ENCODE measurements at places on chromosomes 7 and 10.

DNA sequence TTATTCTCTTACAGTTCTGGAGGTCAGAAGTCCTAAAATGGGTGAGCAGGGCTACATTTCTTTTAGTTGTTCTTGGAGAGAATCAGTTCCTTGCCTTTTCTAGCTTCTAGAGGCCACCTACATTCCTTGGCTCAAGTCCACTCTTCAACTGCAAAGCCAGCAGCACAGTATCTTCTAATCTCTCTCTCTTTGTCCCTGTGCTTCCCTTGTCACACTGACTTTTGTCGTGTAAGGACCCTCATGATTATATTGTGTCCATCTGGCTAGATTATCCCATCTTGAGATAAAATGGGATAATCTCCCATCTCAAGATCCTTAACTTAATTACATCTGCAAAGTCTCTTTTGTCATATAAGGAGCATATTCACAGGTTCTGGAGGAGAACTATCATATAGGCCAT is 359.0 kb downstream of the ADRA2A start:
- DNase-seq, result no peak

DNA sequence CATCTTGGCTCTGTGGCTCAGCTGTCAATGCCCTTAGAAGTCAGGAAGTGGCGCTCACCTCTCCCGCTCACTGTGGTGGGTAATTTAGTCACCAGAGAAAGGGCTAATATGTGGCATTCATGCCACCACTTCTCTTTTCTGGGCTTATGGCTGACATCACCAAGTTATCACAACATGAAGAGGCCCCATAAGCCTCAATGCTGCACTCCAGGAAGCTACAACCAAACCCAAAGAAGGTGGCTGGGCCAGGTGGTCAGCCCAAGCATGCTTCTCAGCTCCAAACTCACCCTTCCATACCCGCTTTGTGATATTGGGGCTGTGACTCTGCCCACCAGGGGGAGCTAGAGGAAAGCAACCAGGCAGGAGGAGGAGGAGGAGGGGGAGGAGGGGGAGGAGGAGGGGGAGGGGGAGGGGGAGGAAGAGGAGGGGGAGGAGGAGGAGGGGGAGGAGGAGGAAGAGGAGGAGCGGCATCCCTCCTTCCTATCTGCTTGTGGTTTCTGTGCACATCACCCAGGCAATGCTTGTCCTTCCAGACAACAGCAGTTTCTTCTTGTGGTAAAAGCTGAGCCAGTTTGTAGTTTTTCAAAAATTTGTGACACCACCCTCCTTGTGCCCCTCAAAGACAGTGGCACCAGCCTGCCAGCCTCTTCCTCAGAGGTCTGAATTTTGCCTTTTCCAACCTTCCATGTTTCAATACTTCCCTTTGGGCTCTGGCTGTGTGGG is 42.1 kb downstream of the CYP26A1 start:
- DNase-seq, result peak; percentile 76

- DNase-seq, result no peak
Measured at GRCh38 chr7:138814816-138815332, 16.9 kb upstream of the ATP6V0A4 start.

GRCh38 chr7:47254081-47254977 is 327.6 kb downstream of the TNS3 start:
- peak; percentile 69 for DNase-seq

GRCh38 chr7:2201686-2202360 is 30.9 kb downstream of the MAD1L1 start:
- no peak for DNase-seq

DNA sequence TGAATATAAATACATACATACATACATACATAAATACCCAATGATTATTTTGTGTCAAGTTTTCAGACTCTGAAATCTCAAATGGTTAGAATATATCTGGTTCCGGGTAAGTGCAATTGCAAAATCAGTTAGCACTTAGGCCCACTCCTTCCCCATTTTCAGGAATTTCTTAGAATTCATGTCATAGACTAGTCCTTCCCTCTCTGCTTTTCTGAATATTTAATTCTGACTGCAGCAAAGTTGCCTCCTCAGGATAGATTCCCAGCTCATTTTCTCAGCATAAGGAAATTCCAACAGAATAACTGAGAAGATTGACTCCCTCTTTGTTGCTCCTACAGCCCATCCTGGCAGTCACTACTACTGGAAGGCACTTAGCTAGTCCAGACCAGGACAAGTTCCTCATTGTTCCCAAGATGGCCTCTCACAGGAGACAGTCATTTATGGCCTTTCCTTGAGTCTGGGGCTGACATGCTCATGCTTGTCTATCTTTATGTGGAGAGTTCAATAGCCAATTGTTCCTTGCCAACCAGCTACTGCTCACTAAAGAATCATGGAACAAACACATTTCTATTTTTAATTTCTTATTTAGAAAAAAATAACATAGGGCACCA is 142.9 kb upstream of the ITGB1 start:
- DNase-seq, result no peak

GRCh38 chr10:79948976-79949722 is at the start of gene SFTPD:
TSS of gene SFTPD (minus strand) at chr10:79949105. CDS start at chr10:79946659, 2,446 bp downstream.
- DNase-seq, result no peak

- DNase-seq, result no peak
Measured at GRCh38 chr7:143979359-143979758, 20.8 kb upstream of the OR6B1 start.

- DNase-seq, result no peak
Measured at GRCh38 chr7:127857464-127857841, 173.8 kb downstream of the LRRC4 start.

GRCh38 chr10:30359373-30360206 is 10.5 kb upstream of the MTPAP start:
- peak; percentile 75 for DNase-seq
